ENCODE measurements at places on chromosomes 6 and 20.

GRCh38 chr20:58331961-58332551 lies 22.5 kb downstream of the RAB22A start:
- no peak for DNase-seq

DNA sequence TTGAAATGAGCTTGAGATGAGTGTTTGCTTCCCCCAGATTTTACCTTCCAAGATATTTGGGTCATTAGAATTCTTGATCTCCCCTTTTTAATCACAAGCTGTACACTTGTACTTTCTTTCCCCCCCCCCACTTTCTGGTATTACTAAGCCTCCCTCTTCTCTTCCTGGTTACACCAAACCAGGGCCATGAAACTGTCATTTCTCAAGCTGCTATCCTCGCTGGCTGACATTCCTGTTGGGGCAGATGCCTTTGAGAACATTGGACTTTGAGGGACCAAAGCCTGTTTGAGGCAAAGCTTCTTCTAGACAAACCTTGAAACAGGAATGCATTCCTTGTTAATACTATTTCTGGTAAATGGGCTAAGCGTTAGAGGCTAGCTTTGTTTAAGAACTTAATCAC lies 32.3 kb upstream of the MAP3K7 start:
- DNase-seq: no peak

GRCh38 chr6:123636782-123637181 lies at the start of gene TRDN:
Gene TRDN (minus strand): TSS chr6:123636950. CDS start chr6:123636775, 175 bp downstream.
- DNase-seq: no peak

DNA sequence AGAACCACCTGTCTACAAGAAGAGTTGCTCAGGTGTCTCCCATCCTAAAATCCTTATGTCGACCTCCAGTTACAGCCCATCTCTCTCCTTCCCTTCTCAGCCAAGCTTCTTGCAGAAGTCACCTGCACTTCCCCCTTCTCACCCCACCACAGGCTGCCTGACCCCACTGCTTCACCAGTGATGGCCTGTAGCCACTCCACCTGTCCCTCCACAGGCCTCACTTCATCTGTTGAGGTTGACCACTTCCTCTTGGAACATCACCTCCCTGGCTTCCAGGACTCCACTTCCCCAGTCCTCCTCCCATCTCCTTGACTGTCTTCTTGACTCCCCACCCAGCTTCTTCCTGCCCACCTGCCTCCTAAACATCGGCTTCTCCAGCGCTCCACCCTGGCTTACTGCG lies 25.4 kb downstream of the MRPL14 start:
- no peak for DNase-seq

GRCh38 chr6:131854803-131855202 lies 47.0 kb downstream of the ENPP1 start:
- DNase-seq: no peak

DNA sequence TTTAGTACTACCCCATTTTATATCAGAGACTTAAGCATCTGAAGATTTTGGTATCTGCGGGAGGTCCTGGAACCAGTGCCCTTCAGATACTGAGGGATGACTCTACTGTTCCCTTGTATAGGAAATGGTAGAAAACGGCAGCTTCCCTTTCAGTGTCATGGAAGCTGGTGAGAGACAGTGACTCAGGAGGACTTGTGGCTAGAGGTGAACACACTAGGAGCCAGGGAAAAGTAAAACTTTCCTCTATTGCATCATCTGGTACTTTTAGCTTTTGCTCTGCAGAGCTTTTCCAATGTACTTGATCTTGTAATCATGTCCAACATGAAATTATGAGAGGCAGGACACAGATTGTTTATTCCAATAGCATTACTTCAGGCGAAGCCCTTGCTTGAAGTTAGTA lies 45.0 kb downstream of the RNF144B start:
- no peak for DNase-seq

- DNase-seq: no peak
These were observed 321.2 kb upstream of the ADGRB3 start for GRCh38 chr6:68313911-68314310.

GRCh38 chr20:21191839-21192238 lies 66.0 kb downstream of the KIZ start:
- no peak for DNase-seq

DNA sequence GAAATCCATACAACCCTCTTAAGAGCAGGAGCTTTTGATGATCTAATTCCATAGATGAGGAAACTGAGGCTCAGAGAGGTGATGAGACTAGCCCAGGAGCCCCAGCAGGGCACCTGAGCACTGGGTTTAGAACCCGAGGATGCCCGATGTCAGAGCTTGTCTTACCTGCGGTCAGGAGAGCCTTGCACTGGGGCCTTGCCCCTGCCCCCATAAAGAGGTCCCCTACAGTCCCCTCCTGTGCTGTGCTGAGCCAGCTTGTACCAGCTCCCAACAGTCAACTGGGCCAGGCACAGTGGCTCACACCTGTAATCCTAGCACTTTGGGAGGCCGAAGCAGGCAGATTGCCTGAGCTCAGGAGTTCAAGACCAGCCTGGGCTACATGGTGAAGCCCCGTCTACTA lies 58.6 kb downstream of the RIPOR3 start:
- DNase-seq: no peak
